GF-D8 (cell line): ENCODE measurements at places on chromosomes 12 and 14.
A peak's percentile ranks its signal among the peaks of the same experiment; 100 is the strongest.

DNA sequence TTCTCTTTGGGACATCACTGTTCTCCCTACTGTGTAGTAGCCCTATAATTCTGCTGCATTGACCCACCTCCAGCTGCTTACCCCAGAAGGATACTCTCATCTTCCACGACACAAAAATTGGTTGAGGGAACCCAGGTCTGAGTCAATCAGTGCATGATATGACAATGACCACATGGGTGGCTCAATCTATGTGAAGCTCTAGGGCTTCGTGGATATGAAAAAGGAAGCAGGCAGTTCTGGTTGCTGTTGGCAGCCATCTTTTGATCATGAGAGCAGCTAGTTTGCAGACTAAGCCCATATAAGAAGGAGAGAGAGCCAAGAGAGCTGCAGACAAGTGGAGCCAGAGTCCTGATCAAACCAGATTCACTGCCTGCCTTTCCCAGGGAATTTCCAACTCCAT is 57.9 kb downstream of the AVPR1A start:
- no peak for DNase-seq

GRCh38 chr12:66573605-66574004 is 105.3 kb downstream of the GRIP1 start:
- DNase-seq, result no peak

DNA sequence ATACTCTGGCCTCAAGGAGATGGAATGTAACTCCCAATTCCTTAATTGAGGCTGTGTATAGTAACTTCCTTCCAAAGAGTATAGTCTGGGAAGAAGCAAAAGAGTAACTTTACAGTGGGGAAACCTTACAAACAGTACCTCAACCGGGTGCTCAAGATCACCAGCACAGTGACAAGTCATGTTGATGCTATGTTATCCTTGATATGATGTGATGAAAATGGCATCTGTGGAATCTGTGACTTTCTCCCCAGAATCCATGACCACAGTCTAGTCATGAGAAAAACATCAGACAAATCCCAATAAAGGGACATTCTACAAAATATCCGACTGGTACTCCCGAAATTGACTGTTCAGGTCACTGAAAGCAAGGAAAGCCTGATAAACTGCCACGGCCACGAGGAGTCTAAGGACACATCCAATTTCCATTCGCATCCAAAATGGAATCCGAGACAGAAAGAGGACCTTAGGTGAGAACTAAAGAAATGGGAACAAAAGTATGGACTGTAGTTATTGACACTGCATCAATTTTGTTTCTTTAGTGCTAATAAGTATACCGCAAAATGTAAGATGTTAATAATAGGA is 97.3 kb upstream of the FRMD6 start:
- DNase-seq, result no peak

- no peak for DNase-seq
Observed at GRCh38 chr12:95731519-95731958, 59.0 kb downstream of the NTN4 start.

DNA sequence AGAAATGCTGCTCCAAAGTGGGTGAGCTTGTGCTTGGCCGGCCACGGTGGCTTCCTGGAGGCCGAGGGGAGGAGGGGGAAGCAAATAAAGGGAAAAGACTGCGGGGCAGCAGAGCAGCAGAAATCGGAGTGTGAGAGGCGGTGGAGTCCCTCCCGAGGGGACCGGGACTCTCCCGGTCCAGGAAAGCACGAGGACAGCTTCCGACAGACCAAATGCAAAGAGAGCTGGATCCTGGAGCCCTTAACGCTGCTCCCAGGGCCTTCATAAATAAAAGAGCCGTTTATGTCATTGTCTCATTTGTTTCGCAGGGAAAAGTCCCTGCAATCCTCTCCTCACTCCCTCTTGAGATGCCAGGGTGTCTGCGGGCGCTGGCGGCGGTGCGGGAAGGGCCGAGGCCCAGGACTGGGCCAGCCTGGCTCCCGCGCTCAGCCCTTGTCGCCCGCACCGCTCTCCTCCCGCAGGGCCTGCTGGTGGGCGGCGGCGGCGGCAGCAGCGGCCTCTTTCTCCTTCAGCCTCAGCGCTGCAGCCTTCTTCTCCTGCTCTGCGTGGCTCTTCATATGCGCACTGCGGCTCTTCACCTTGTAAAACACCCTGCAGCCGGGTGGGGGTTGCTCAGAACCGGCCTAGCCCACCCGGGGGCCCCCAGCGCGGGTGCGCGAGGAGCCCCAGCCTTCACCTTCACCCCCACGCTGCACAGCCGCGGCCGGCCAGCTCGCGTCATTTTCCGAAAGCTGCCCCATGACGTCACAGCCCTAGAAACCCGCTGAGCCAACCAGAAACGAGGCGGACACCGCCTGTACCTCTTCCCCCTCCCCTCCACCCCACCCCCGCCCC is 4.5 kb upstream of the PNMA1 start:
- no peak for DNase-seq

- no peak for DNase-seq
Observed at GRCh38 chr12:31965090-31965489, 5.9 kb downstream of the RESF1 start.

DNA sequence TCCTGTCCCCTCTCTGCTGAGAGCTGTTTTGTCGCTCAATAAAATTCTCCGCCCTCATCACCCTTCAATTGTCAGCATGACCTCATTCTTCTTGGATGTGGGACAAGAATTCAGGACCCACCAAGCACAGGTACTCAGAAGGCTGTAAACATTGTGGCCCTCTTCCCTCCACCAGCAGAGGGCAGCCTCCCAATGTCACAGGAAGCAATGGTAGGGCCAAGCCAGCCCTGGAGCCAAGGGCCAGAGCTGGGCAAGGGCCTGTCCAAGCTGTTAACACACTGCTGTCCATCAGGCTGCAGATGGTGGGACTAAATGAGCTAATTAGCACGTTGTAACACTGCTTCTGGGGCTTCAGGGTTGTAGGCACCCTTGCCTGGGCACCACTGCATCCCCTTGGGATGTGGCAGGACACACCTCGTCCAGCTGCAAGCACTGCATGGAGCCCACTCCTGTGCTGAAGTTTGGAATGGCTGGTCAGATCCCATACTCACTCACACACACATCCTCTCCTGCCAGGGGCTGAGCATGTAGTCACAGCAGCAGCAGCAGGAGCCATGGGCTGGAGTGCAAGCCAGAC is 62.7 kb upstream of the HECTD1 start:
- DNase-seq, result no peak

GRCh38 chr12:42557586-42558172 is 31.9 kb downstream of the PRICKLE1 start:
- no peak for DNase-seq

DNA sequence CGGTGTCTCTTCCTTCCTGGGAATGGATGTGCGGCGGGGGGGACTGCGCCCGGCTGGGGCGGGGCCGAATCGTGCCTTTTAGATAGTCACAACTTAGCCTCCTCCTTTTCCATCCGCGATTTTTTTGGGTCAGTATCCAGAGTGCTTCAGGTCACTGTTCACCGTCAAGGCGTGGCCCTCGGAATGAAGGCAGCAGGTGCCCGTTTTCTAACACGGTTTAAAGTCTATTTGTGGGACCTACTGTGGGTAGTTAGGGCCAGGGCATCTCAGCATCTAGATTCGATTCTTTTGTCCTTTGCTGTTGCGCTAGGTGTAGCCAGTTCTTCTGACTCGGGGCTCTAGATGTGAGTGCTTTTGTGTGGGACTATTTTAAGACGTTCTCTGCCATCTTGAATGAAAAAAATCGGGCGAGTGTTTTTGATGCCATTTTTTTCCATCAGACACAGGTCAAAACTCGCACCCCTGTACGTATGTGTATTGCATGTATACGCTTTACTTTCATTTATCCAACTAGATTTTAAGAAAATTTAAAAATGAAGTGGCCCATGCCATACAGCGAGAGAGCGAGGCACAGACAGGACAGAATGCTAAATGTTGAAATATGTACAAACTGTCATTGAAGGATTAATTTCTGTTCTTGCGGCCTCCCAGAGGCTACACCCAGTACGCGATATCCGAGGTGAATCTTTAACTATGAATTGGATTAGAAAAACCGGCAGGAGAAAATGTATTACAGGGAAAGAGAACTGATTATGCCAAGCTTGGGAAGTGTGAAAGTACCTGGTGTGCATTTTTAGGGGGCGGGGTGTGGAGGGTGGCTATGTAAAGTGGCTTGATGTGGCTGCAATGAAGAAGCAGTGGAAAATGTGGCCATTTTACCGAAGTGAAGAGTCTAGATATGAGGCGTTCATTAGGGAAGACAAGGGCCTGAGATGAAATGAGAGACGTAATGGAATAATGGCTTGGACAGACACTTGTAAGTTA is 835 bp downstream of the VEZT start:
- DNase-seq, result peak; percentile 41

DNA sequence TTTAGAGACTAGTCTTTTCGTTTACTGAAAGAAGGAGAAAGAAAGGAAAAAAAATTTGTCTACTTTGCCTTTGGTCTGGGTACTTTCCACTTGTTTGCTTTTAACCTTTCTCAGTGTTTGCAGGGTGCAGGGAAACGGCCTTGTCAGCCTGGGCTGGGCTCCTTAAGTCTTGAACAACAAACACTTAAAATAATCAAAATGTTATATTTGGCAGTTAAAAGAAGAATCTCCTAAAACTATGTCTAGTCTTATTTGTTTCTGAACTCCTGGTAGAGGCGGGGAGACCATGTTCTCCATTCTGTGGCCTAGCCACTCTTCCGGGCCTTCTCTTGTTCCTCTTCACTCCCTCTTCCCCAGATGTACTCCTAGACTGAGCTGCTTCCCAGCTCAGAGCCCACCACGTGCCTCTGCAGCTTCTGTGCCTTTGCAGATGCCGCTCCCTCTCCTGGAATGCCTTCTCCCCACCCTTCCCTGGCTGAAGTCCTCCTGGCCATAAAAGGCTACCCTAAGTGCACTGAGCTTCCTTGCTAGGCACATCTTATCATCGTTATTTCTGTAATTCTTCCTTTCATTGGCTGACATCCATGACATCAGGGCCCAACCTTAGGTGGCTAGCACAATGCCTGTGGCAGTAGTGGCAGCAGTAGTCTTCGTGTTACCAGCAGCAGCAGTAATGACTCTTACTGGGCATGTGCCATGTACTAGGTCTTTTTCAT is 432.9 kb downstream of the ZFP36L1 start:
- no peak for DNase-seq

DNA sequence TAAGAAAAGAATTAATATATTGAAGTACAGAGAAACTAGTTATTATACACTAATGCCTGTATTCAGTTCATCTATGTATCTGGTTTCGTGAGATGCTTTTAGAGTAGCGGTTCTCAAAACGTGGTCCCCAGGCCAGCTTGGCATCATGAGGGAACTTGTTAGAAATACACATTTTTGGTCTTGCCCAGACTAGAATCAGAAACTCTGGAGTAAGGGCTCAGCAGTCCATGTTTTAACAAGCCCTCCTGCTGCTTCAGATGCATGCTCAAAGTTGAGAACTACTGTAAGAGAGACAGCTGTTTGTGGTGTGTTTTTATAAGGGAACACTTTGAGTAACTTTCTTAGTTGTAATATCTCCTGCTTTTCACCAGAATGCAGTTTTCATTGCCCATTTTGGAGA is 18.1 kb downstream of the GPATCH2L start:
- no peak for DNase-seq

DNA sequence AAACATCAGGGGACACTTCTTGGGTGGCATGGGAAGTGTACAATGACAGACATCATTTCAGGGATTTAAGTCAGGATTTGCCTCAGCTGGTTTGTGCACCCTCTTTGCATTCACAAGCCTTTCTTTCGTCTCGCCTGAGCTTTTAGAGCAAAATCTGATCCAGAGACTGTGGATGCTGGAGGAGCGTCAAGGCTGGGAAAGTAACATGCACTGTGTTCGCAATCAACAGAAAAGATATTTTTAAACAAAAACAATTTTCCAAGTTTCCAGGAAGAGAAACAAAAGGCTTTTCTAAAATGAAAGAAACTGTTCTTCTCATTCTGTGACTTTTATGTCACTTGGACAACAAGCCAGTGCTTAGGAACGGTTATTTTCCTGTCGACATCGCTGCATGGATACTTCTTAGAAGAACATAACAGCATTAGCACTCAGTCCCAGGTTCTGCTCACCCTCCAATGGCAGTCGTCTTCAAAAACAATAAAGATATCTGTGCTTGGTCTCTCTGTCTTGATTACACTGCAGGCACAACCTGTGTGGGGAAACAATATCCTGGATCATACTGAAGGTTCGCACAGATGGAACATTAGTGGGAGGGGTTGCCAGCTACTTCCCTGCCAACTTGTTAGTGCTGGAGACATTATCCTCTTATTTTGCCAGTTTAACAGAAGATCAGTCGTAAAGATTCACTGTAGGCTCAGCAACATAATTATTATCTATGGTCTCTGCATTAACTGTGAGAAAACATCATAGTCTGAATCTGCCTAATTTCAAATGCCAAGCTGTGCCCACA is 403.3 kb upstream of the ATP2B1 start:
- no peak for DNase-seq

GRCh38 chr14:71815110-71815509 is 117.1 kb upstream of the RGS6 start:
- DNase-seq, result no peak

GRCh38 chr12:48818831-48819590 is 715 bp downstream of the CACNB3 start:
- DNase-seq, result no peak

DNA sequence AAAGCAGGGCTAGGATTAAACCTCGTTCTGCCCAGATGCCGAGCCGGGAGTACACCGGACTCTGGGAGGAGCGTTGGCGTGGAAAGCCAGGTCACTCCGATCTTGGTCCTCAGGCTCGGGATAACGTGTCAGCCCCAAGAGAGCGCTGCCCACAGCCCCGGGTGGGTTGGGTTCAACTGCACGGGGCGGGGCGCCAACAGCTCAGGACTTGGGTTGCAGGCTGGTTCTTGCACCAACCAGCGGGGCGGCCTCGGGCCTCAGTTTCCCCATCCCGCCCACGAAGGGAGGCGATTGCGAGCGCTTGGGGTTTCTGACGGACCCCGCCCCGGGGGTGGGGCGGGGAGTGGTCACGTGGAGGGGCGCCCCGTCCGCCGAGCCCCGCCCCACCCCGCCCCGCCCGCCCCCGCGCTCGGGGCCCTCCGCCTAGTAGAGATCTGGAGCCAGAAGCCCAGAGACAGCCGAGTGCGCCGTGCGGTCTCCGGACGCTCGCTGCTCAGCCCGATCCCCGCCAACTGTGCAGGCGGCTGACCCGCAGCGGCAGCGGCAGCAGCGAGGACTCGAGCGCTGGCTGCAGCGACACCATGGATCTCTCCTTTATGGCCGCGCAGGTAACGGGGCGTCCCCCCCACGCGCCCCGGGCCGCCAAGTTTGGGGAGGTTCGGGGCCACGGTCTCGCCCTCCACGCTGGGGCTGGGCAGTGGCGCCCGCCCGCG is at the start of gene C14orf132:
TSS of gene C14orf132 (plus strand) at position 443 of the 713 bp plus-strand sequence. CDS start at position 582, 139 bp downstream.
- no peak for DNase-seq

DNA sequence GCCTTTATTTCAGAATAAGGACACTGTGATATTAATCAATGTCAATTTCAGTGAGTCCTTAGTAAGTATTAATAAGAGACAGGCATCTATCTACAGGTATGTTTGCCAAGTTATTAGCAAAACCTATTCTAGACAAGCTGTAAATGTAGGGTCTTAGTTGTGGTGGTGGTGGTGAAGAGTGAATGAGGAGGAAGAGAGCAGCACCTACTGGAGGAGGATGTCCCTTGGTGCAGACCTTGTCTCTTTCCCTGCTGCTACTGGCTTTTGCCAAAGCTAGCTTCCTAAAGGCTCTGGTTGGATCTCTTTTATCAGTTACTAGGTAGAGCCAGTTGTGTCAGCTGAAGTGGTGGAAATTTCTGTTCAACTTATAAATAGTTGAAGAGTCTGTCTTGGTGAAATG is 304.8 kb upstream of the ATP2B1 start:
- no peak for DNase-seq
